ENCODE measurements at places on chromosomes 1 and 21. TPM values are rescaled to one million over a fixed set of nuclear protein-coding genes. Genes with fewer than 3 reads are reported as not detected.

Gene PRAMEF1
- not detected for total RNA-seq

Gene SPRR5
- not detected for total RNA-seq

Gene COL16A1
- total RNA-seq, result 0.73 TPM

Gene LIN28A
- total RNA-seq, result not detected

Gene SH2D1B
- total RNA-seq, result 19.5 TPM

Gene SIK1
- 2.6 TPM for total RNA-seq

Gene OR10J1
- total RNA-seq, result not detected

Gene CYP4X1
- not detected for total RNA-seq

Gene IVL
- not detected for total RNA-seq

Gene NHLH1
- total RNA-seq, result 2.0 TPM

Gene CYYR1
- not detected for total RNA-seq

Gene PAQR7
- 5.2 TPM for total RNA-seq

Gene RGS4
- total RNA-seq, result not detected

Gene NLRP3
- 2.3 TPM for total RNA-seq

Gene COA7
- total RNA-seq, result 39.9 TPM

Gene PCAT6
- 1.0 TPM for total RNA-seq

Gene AQP10
- not detected for total RNA-seq

Gene ADORA3
- not detected for total RNA-seq

Gene FHAD1
- total RNA-seq, result not detected

Gene BEST4
- total RNA-seq, result 0.47 TPM

Gene FCRL2
- total RNA-seq, result not detected

Gene CLCNKA
- total RNA-seq, result 0.24 TPM

Gene NPR1
- total RNA-seq, result not detected

Gene ASCL5
- total RNA-seq, result not detected

Gene MEGF6
- total RNA-seq, result 0.36 TPM

Gene SNX7
- total RNA-seq, result not detected

Gene LCA5L
- total RNA-seq, result not detected

Gene FAM72C
- 6.0 TPM for total RNA-seq

Gene NPHS2
- total RNA-seq, result not detected

Gene IQGAP3
- 3.4 TPM for total RNA-seq

Gene CLDN17
- total RNA-seq, result not detected

Measured in natural killer cell treated with Interleukin-12 subunit alpha and Interleukin-12 subunit beta and Interleukin-15 and Interleukin-18, amount 100 ng/mL, for 72 hours (primary cell).